A549 treated with CORT108297 at 1 μM for 4 hours (cell line): ENCODE measurements at places on chromosomes 4 and X. TPM values are rescaled to one million over a fixed set of nuclear protein-coding genes. Genes with fewer than 3 reads are reported as not detected.

CDKL2 gene
- 0.58 to 0.84 TPM (median 0.69 TPM) in 5 replicates for total RNA-seq

KLHL4 gene
- 3.1 to 4.1 TPM (median 3.6 TPM) in 5 replicates for total RNA-seq

MAGEA3 gene
- 2.5 to 4.4 TPM (median 3.3 TPM) in 5 replicates for total RNA-seq

FRAS1 gene
- total RNA-seq, result 1.8 to 3.0 TPM (median 2.8 TPM) in 5 replicates

ARSJ gene
- 4.2 to 5.5 TPM (median 4.6 TPM) in 5 replicates for total RNA-seq

MAGEC2 gene
- total RNA-seq, result not detected in 5 replicates

ARHGAP24 gene
- 3.0 to 4.0 TPM (median 3.6 TPM) in 5 replicates for total RNA-seq

LANCL3 gene
- total RNA-seq, result not detected in 5 replicates

LRAT gene
- total RNA-seq, result 0.05 to 0.30 TPM in 2 of 5 replicates, not detected in the others

SOWAHB gene
- total RNA-seq, result 0.02 to 0.05 TPM in 2 of 5 replicates, not detected in the others

CACNA1F gene
- not detected in 5 replicates for total RNA-seq

TRIM75 gene
- not detected in 5 replicates for total RNA-seq

BBS12 gene
- total RNA-seq, result 2.7 to 3.6 TPM (median 3.0 TPM) in 5 replicates

TRPC3 gene
- total RNA-seq, result 0.05 to 0.07 TPM (median 0.07 TPM) in 3 of 5 replicates, not detected in the others

MTNR1A gene
- 0.33 to 0.71 TPM (median 0.43 TPM) in 5 replicates for total RNA-seq

BTK gene
- total RNA-seq, result 0.10 to 0.18 TPM (median 0.15 TPM) in 5 replicates

TKTL2 gene
- not detected in 5 replicates for total RNA-seq

TMEM255A gene
- total RNA-seq, result 0.08 to 0.25 TPM (median 0.14 TPM) in 5 replicates

EGF gene
- total RNA-seq, result 0.14 to 0.77 TPM (median 0.35 TPM) in 5 replicates

CRMP1 gene
- 2.5 to 3.2 TPM (median 2.7 TPM) in 5 replicates for total RNA-seq

TSPAN7 gene
- 2.6 to 3.2 TPM (median 2.9 TPM) in 5 replicates for total RNA-seq

GAGE2A gene
- not detected in 5 replicates for total RNA-seq

RPS3A gene
- 1,578 to 1,777 TPM (median 1,611 TPM) in 5 replicates for total RNA-seq

ZBTB49 gene
- 2.4 to 2.9 TPM (median 2.6 TPM) in 5 replicates for total RNA-seq

SLC6A14 gene
- total RNA-seq, result not detected in 5 replicates

RBM46 gene
- total RNA-seq, result not detected in 5 replicates

GPM6B gene
- 0.05 to 0.07 TPM (median 0.05 TPM) in 3 of 5 replicates, not detected in the others for total RNA-seq

ARX gene
- total RNA-seq, result 0.25 to 0.58 TPM (median 0.41 TPM) in 5 replicates

USP17L13 gene
- total RNA-seq, result not detected in 5 replicates

GPR119 gene
- not detected in 5 replicates for total RNA-seq

NUDT11 gene
- 2.8 to 3.8 TPM (median 3.4 TPM) in 5 replicates for total RNA-seq

TRIM60 gene
- not detected in 5 replicates for total RNA-seq

MMRN1 gene
- total RNA-seq, result not detected in 5 replicates

ZAR1 gene
- 0.06 to 0.08 TPM (median 0.06 TPM) in 3 of 5 replicates, not detected in the others for total RNA-seq

ENPP6 gene
- total RNA-seq, result not detected in 5 replicates

CPLX1 gene
- 0.38 to 0.86 TPM (median 0.60 TPM) in 5 replicates for total RNA-seq

EMCN gene
- not detected in 5 replicates for total RNA-seq

FAM149A gene
- total RNA-seq, result 1.4 to 1.8 TPM (median 1.7 TPM) in 5 replicates

TCEAL3 gene
- 14.8 to 21.2 TPM (median 16.8 TPM) in 5 replicates for total RNA-seq

TMSB15A gene
- total RNA-seq, result 0.40 to 1.4 TPM (median 0.73 TPM) in 5 replicates

MAGEA9B gene
- total RNA-seq, result not detected in 5 replicates

ZNF732 gene
- not detected in 5 replicates for total RNA-seq

FAM114A1 gene
- total RNA-seq, result 21.9 to 46.3 TPM (median 33.2 TPM) in 5 replicates

BBS7 gene
- 11.1 to 15.2 TPM (median 14.1 TPM) in 5 replicates for total RNA-seq

ATOH1 gene
- not detected in 5 replicates for total RNA-seq

CABS1 gene
- not detected in 5 replicates for total RNA-seq

PRRG3 gene
- total RNA-seq, result not detected in 5 replicates
